Activated CD4-positive, alpha-beta T cell treated with anti-CD3 and anti-CD28 coated beads for 1 hour (primary cell): ENCODE measurements at places on chromosomes 11 and 22.

DNA sequence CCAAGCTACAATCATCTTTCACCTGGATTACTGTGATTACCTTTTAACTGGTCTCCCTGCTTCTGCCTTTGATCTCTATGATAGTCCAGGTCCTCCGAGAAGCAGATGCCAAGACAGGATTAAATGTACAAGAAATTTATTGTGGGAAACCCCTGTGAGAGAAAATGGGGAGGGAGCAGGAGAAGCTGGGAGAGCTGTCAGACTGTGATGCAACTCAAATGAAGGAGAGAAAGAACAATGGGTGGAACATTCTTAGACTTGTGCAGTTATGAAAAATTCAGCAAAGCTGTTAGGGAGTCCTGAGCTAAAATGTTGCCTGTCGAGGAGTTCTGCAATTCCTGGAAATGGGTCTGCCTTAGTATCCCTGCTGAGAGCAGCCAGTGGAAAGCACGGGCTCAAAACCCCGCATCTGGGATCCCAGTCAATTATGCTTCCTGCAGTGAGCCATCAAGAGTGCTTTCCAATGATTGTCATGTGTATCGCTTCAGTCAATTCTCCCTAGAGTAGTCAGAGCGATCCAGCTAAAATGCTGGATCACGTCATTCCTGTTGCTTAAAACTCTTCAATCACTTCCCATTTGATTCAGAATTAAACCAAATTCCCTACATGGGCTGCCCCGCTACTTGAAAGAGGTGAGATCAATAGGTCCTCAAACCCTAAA is 16.5 kb upstream of the CSTF3 start:
- no peak for DNase-seq

DNA sequence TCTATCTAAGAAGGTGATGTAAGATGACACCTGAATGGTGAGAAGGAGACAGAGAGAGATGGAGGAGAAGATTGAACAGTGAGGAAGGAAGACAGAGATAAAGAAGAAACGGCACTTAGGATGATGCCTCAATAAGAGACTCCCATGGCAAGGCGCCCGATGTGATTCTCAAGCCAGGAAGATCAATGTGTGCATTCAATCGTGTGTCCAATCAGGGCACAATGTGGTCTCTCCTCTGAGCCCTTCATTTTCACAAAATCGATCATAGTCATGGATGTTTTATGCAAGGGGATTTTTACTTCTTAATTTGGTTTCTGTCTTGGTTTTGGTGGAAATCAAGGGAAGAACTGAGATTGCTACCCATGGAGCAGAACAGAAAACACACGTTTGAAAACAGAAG is 19.9 kb upstream of the TMPRSS13 start:
- DNase-seq, result no peak

- no peak for DNase-seq
Measured at GRCh38 chr11:134386945-134387344, 25.1 kb downstream of the B3GAT1 start.

DNA sequence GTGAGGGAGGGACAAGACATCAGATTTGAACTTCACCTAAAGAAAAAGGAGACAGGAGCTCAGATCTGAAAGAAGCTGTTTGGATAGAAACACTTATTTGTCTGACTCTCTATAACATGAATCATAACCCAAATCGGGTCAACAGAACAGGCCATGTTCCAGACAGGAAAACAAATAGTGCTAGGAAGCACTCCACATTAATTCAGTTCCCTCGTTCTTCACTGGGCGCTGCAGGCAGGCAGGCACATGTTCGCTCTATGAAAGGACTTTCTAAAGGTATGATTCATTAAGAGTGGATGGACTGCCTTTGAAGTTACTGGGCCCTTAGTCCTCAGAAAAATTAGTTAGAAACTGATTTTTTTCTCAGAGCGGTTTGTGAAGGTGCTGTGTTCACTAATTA is 137.5 kb upstream of the TRPC6 start:
- no peak for DNase-seq

GRCh38 chr22:40911772-40912171 is 39.4 kb upstream of the RBX1 start:
- DNase-seq, result no peak

- DNase-seq, result no peak
Measured at GRCh38 chr22:31229402-31230079, 17.4 kb downstream of the LIMK2 start.

- DNase-seq, result no peak
Measured at GRCh38 chr11:27373856-27374602, 11.0 kb upstream of the CCDC34 start.

DNA sequence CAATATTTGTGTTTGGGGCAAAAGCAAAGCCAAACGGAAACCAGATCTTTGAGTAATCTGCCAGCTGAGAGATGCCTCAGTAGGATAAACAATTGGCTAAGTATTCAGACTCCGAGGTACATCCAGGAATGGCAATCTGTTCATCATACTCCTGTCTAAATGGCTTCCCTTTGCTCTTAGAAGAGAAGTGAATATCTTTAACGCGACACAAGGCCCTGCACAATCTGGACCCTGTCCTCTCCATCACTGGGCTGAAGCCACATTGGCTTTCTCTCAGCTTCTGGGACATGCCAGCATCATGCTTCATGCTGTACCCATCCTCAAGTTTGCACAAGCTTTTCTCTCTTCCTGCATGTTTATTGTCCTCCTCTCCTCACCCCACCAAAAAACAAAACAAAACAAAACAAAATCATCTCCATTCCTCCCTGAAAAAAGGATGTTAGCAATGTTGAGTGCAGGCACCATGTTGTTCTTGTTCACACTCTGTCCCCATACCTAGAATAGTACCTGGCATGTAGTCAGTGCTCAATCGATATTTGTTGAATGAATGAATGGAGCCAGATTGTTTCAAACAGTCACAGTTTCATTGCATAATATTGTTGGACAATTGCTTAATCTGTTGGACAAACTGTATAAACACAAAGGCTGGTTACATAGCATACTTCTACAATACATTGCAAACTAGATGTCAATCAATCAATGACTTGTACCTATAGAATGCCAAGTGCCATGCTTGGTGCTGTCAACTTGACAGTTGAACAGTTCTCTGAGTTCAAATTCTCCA is 38.2 kb upstream of the SESN3 start:
- DNase-seq, result no peak

- peak; percentile 96 for DNase-seq
Measured at GRCh38 chr11:3854977-3855807, at the start of gene STIM1. Gene STIM1 (plus strand): TSS chr11:3855664. CDS start chr11:3856271, 607 bp downstream.

DNA sequence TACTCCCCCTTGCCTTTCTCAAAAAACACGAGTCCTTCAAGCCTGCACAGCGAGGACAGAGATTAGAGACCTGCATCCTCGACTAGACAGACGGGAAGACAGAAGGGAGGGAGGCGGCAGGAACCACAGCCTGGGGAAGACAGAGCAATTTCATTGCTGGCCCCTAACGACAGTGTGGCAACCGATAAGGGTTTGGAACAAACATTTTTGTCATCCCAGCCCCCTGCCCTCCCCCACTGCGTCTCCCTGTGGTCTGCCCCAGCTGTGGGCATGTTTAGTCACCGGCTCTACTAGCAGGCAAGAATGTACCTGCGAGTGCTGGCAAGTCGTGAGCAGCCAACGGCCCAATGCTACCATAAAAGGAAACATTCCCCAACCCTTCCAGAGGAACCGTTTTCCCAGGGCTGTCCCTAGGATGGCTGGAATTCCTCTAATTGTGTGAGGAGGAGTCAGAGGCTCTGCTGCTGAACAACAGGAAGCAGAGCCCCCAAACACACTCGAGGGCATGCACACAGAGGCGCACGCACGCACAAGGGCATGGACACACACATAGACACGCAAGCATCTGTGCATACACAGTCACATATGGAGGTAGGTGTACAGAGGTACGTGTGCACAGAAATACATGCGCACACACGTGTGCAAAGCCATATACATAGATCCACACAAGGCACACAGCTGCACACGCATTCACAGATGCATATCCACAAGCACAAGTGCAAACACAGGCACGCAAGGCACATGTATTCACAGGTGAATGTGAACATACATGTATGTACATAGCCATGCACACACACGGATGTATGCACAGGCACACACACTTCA is 58.3 kb downstream of the MYH9 start:
- peak; percentile 84 for DNase-seq

- no peak for DNase-seq
Measured at GRCh38 chr11:9120664-9121468, 29.5 kb upstream of the SCUBE2 start.

GRCh38 chr11:110196884-110197420 is 99.5 kb downstream of the RDX start:
- DNase-seq, result no peak

GRCh38 chr22:20584872-20585638 is 77.6 kb downstream of the MED15 start:
- DNase-seq, result no peak

GRCh38 chr11:61507962-61508861 is at the start of gene LRRC10B:
Gene LRRC10B (plus strand): TSS chr11:61508749. CDS start chr11:61508999, 250 bp downstream.
- no peak for DNase-seq

- DNase-seq, result no peak
Measured at GRCh38 chr11:2674658-2675131, 25.1 kb downstream of the KCNQ1OT1 start.

GRCh38 chr11:57131080-57131790 is 50.5 kb upstream of the LRRC55 start:
- DNase-seq, result no peak

DNA sequence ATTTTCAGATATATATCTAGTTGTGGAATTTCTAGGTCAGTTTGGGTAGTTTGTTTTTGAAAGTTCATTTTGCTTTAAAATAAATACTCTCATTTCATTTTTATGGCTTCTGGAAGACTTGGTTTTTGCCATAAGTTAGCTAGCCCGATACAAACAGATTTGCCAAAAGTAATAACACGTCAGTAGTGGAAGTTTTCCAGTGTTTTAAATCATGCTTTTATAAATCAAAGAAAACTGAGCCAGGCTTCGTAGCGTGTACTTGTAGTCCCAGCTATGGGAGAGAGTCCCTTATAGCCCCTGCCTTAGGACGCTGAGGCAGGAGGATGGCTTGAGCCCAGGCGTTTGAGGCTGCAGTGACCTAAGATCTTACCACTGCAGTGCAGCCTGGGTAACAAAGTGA is 21.7 kb upstream of the MICALL1 start:
- no peak for DNase-seq

- DNase-seq, result no peak
Measured at GRCh38 chr11:18748766-18749365, 22.9 kb upstream of the IGSF22 start.

GRCh38 chr22:37305887-37306286 is 23.6 kb downstream of the CYTH4 start:
- no peak for DNase-seq

- DNase-seq, result no peak
Measured at GRCh38 chr22:22700631-22701030, 56.2 kb downstream of the GGTLC2 start.

GRCh38 chr22:23682077-23682476 is 8.7 kb upstream of the RGL4 start:
- DNase-seq, result no peak

DNA sequence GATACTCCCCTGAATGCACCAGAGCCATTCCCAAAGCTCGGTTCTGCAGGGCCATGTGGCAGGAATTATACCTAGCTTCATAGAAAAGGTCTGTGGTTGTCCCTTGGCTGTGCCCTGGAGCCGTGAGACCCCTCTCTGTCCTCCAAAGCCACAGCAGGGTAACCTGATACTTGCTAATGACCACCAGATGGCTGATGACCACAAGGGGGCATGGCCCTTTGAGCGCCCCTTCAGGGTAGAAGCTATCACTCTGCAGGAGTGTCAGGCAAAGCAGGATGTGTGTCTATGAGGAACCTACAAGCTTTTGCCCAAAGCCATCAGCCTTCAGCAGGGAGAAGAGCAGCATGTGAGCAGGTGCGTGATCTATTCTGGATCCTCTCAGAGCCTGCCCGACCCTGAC is 95.3 kb downstream of the NTM start:
- no peak for DNase-seq

DNA sequence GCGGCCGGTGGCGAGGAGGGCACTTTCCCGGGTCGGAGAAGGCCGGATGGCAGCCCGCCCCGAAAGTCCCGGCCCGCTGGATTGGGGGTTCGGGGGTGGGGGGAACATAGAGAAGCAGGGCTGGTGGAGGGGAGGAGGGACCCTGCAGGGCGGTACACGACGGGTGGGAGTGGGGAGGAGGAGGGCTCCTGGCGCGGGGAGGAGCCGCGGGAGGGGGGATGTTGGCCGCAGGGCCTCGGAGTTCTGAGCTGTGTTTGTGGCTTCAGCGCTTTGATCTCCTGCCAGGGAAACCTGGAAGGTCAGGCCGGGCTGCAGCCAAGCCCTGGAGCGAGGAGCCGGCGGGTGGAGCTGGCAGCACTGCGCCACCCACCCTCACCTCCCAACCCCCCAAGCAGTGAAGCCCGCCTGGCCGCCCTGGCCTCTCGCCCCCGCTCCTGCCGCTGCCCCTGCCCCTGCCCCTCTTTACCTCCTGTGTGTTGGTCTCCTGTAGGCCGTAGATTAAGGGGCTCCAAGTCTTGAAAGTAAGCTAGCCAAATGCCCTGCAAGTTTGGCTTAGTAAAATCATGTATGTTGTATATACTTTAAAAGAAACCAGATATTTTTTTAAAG is 30.9 kb downstream of the C22orf31 start:
- DNase-seq, result no peak

DNA sequence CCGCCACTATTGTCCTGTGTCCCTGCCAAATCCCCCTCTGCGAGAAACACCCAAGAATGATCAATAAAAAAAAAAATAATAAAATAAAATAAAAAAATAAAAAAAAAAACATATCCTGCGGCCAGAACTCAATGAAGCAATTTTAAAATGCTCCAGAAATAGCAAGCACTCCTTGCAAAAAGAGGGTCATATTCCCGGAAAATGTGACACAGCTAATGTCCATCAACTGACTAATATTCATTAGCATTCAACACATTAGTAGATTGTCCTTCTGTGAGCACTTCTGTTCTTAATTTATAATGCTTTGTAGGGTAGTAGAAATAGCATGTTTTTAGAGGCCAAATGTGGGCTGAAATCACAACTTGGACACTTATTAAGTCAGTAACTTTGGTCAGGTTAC is 252.3 kb upstream of the SESN3 start:
- no peak for DNase-seq

DNA sequence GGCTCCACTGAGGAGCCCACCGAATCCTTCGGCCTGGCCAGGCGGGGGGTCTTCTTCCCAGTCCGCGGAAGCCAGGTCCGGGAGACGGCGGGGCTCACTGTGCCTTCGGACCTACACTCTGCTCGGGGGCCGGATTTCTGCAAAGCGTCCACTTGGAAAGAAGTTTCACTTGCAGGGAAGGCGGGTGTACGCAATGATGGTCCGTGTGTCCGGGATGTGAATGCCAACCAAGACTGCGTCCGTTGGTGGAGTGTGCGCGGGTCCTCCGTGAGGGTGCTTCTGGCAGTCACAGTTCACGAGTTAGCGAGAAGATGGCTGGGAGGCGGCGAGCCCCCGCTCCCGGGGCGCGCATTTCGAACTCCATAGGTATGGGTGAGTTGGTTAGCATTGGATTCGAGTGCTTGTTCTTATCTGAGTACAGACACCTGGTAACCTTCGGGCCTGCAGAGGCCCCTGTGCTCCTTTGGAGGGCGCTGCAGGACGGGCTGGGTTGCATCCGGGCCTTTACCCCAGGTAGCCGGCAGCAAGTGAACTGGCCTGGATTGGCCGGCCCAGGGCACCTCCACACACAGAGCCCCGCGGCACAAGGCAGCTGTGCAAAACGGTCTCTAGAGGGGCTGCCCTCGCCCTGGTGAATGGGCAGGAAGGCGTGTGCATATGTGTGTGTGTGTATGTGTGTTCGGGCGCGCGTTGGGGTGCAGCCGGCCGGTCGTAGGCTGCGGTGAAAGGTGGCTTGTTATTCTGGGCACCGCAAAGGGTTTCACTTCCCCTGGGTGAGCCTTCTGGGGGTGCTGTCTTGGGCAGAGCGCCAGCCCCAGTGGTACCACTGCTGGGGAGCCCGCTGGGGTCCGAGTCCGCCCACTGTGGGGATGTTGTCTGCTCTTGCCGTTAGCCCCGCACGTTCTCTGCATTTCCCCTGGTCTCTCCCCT is 13.3 kb upstream of the CYP2R1 start:
- peak; percentile 50 for DNase-seq

GRCh38 chr11:12735262-12735661 is 61.0 kb downstream of the TEAD1 start:
- DNase-seq, result no peak
